ENCODE measurements at places on chromosomes 16 and 17. TPM values are rescaled to one million over a fixed set of nuclear protein-coding genes. Genes with fewer than 3 reads are reported as not detected.

GRCh38 chr16:78791011-78791410 lies 691.6 kb downstream of the WWOX start:
- H3K4me1 ChIP-seq = no peaks in the 10 kb centered on the region
- H3K36me3 ChIP-seq = no peaks in the 10 kb centered on the region
- H3K27me3 ChIP-seq = no peaks in the 10 kb centered on the region
- H3K27ac ChIP-seq = no peak overlapping the region
- H3K4me3 ChIP-seq = no peak overlapping the region
- no peak for DNase-seq

DNA sequence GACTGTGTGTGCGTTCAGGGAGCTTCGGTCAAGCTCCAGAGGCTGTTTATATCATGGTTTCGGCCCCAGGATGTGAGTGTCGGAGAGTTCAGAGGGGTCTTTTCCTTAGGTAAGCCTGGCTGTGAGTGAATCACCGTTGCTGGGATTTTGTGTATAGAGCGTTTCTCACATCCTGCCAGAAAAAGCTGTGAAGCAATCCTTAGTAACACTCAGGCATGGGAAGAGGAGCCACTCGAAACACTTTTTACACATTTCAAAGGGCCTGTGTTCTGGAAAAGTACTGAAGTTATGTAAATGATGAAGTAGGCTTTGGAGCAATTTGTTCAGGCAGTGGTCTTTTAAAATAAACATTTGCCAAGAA lies 662 bp downstream of the PGS1 start:
- H3K4me3 ChIP-seq = peak overlapping the region; percentile 47
- no peaks in the 10 kb centered on the region for H3K36me3 ChIP-seq
- H3K27ac ChIP-seq = peak overlapping the region; percentile 78
- DNase-seq = no peak
- H3K4me1 ChIP-seq = no peaks in the 10 kb centered on the region

Gene CUEDC1
- 42.9 TPM for total RNA-seq

Gene KRT31
- total RNA-seq = not detected

Gene KRT17
- 5.5 TPM for total RNA-seq

- no peak for DNase-seq
- no peak overlapping the region for H3K27ac ChIP-seq
- no peaks in the 10 kb centered on the region for H3K27me3 ChIP-seq
- no peaks in the 10 kb centered on the region for H3K36me3 ChIP-seq
- no peaks in the 10 kb centered on the region for H3K4me1 ChIP-seq
- no peak overlapping the region for H3K4me3 ChIP-seq
These were observed 10.8 kb downstream of the LRRC3C start for GRCh38 chr17:39938140-39938869.

DNA sequence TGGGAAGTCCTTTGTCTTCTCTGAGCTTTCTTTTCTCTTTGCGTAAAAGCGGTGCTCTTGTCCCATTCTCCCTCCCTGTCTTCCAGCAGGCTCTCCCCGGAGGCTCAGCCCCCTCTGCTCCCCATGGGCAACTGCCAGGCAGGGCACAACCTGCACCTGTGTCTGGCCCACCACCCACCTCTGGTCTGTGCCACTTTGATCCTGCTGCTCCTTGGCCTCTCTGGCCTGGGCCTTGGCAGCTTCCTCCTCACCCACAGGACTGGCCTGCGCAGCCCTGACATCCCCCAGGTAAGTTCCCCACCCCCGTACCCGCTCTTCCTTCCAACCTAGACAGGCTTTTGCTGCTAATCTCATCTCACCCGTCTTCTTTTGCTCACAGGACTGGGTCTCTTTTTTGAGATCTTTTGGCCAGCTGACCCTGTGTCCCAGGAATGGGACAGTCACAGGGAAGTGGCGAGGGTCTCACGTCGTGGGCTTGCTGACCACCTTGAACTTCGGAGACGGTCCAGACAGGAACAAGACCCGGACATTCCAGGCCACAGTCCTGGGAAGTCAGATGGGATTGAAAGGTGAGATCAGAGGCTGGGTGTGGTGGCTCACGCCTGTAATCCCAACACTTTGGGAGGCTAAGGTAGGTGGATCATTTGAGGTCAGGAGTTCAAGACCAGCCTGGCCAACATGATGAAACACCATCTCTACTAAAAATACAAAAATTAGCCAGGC lies 1.3 kb downstream of the TMEM219 start:
- H3K27ac ChIP-seq = no peak overlapping the region
- peak; percentile 69 for DNase-seq
- H3K36me3 ChIP-seq = peaks cover 2% of the 10 kb centered on the region

Gene GCGR
- 0.63 TPM for total RNA-seq

Gene PTX4
- total RNA-seq = 0.33 TPM

GRCh38 chr17:62765351-62765750 lies 42.8 kb downstream of the MARCHF10 start:
- DNase-seq = no peak
- no peaks in the 10 kb centered on the region for H3K36me3 ChIP-seq
- H3K4me1 ChIP-seq = no peaks in the 10 kb centered on the region
- no peak overlapping the region for H3K4me3 ChIP-seq

GRCh38 chr17:76437467-76438402 lies 15.2 kb downstream of the UBE2O start:
- DNase-seq = no peak
- no peaks in the 10 kb centered on the region for H3K36me3 ChIP-seq
- H3K4me1 ChIP-seq = no peaks in the 10 kb centered on the region
- no peak overlapping the region for H3K27ac ChIP-seq
- no peak overlapping the region for H3K4me3 ChIP-seq
- H3K27me3 ChIP-seq = no peaks in the 10 kb centered on the region

GRCh38 chr16:67883872-67884261 lies 818 bp upstream of the NRN1L start:
- H3K4me3 ChIP-seq = no peak overlapping the region
- H3K36me3 ChIP-seq = no peaks in the 10 kb centered on the region
- DNase-seq = peak; percentile 70
- no peaks in the 10 kb centered on the region for H3K4me1 ChIP-seq
- no peaks in the 10 kb centered on the region for H3K27me3 ChIP-seq

Gene TPPP3
- total RNA-seq = 7.2 TPM

- H3K36me3 ChIP-seq = no peaks in the 10 kb centered on the region
- H3K4me1 ChIP-seq = no peaks in the 10 kb centered on the region
- H3K27ac ChIP-seq = no peak overlapping the region
- DNase-seq = no peak
- H3K27me3 ChIP-seq = no peaks in the 10 kb centered on the region
These were observed 9.3 kb upstream of the ZNF594 start for GRCh38 chr17:5201011-5201410.

DNA sequence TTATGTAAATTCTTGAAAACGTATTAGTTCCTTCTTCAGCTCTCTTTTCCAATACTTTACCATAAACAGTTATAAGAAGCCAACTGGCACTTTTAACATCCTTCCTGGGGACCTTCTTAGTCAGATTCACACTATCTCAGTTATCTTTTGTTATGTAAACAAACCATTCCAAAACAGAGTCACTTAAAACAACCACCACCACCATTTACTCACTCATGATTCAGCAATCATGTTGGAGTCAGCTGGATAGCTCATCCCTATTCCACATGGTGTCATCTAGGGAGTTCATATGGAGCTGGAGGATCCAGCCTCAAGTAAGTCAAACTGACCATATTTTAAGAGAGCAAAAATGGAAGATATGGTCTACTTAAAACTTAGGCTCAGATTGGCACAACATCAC lies 240.3 kb upstream of the IRX3 start:
- H3K27me3 ChIP-seq = no peaks in the 10 kb centered on the region
- H3K27ac ChIP-seq = no peak overlapping the region
- H3K4me1 ChIP-seq = no peaks in the 10 kb centered on the region

Gene GNAO1
- total RNA-seq = 6.9 TPM

- H3K4me3 ChIP-seq = no peak overlapping the region
- no peaks in the 10 kb centered on the region for H3K4me1 ChIP-seq
- peak; percentile 55 for DNase-seq
- no peak overlapping the region for H3K27ac ChIP-seq
- H3K36me3 ChIP-seq = no peaks in the 10 kb centered on the region
- no peaks in the 10 kb centered on the region for H3K27me3 ChIP-seq
These were observed 33.7 kb upstream of the KDM8 start for GRCh38 chr16:27169511-27170071.

- H3K4me1 ChIP-seq = no peaks in the 10 kb centered on the region
- peak overlapping the region; percentile 79 for H3K4me3 ChIP-seq
- H3K27ac ChIP-seq = no peak overlapping the region
- no peaks in the 10 kb centered on the region for H3K27me3 ChIP-seq
- no peaks in the 10 kb centered on the region for H3K36me3 ChIP-seq
These were observed 636 bp downstream of the WWOX start for GRCh38 chr16:78100112-78100467.

Gene P2RX1
- 3.5 TPM for total RNA-seq

GRCh38 chr17:17480593-17481148 lies 3.9 kb downstream of the MED9 start:
- H3K36me3 ChIP-seq = no peaks in the 10 kb centered on the region
- no peaks in the 10 kb centered on the region for H3K4me1 ChIP-seq
- no peak overlapping the region for H3K27ac ChIP-seq
- no peak for DNase-seq
- no peaks in the 10 kb centered on the region for H3K27me3 ChIP-seq

Gene ITGAD
- total RNA-seq = 0.54 TPM

Gene AOC3
- 270 TPM for total RNA-seq

Gene HSPB9
- not detected for total RNA-seq

DNA sequence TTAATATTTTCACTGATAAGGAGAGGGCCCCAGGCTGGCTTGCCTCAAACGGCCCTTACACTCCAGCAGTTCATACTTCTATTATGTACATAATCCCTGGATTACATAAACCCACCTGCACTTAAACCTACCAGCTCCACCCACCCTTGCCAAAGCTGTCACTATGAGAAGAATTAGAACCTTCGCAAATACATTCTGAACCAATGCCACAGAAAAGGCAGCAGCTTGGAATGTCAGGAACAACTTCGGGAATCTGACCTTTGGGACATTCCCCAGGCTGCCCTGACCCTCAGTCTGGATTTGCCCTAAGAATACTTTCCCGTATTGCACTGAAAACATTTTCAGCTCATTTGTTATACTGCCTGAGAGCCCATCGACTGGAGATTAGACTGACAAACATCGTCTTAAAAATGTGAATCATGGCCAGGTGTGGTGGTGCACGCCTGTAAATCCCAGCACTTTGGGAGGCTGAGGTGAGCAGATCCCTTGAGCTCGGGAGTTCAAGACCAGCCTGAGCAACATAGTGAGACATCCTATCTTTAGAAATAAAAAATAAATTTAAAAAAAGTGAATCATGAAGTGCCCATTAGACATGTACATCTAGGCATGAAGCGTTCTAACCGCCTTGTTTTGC lies 21.0 kb upstream of the SEC14L1 start:
- no peak for DNase-seq
- H3K27ac ChIP-seq = no peak overlapping the region
- no peaks in the 10 kb centered on the region for H3K27me3 ChIP-seq
- no peaks in the 10 kb centered on the region for H3K36me3 ChIP-seq
- H3K4me1 ChIP-seq = no peaks in the 10 kb centered on the region

Gene NPIPA5
- total RNA-seq = 20.1 TPM

- no peaks in the 10 kb centered on the region for H3K27me3 ChIP-seq
- no peaks in the 10 kb centered on the region for H3K36me3 ChIP-seq
- no peak overlapping the region for H3K27ac ChIP-seq
- no peak for DNase-seq
- H3K4me3 ChIP-seq = no peak overlapping the region
These were observed 4.1 kb downstream of the MGAT5B start for GRCh38 chr17:76872221-76872873.
